ENCODE measurements at places on chromosomes 12 and 14.

DNA sequence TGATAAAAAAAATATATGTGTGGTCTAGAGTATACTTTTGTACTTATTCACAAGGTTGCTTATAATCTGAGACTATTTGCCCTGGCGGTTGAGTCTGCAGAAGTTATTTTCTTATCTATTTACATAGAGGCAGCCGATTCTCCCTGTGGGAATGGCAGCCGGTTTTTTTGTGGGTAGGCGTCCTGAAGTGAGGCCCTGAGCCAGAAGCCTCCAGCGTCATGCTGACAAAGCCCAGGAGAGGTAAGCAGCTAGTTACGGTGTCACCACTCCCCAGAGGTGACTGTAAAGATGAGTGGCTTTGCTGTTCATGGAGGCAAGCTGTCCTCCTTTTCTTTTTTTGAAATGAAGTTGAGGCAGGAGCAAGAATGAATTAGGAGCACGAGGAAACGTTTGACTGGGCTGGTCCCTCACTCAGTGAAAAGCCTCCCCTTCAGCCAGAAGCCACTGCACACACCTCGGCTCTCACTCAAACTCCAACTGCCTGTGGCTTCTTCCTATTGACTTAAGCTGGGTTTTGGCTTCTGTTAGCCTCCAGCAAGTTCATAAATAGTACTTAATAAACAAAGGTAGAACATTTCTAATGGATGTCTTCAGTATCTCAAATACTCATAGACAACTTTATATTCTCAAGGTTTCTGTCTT, 21.5 kb downstream of the PAX9 start:
- no peak for DNase-seq

- DNase-seq = no peak
Observed at GRCh38 chr12:27965411-27965810, 7.1 kb downstream of the PTHLH start.

DNA sequence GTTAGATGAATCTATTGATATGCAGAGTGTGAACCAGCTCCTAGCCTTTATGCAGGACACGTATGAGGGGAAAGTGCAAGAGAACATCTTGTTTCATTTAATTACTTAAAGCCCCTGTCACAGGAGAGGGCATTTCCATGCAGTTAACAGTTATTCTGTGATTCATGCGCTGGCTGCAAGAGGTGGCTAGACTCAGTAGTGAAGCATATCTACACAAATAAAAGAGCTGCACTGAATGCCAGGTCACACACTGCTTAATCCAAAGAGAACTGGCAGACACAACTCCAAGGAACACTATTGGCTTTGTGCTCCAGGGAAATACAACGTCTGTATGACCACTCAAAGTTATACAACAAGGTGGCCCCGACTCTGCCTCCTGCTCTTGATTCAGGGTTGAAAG, 394.1 kb downstream of the C12orf75 start:
- DNase-seq = no peak

GRCh38 chr12:93782853-93783252, 105.7 kb downstream of the CRADD start:
- DNase-seq = no peak

- DNase-seq = no peak
Observed at GRCh38 chr12:31834150-31834549, 105.3 kb upstream of the AMN1 start.

GRCh38 chr14:40119765-40120164, 687.5 kb upstream of the FBXO33 start:
- no peak for DNase-seq

- no peak for DNase-seq
Observed at GRCh38 chr12:113064395-113065125, 8.0 kb downstream of the DTX1 start.

DNA sequence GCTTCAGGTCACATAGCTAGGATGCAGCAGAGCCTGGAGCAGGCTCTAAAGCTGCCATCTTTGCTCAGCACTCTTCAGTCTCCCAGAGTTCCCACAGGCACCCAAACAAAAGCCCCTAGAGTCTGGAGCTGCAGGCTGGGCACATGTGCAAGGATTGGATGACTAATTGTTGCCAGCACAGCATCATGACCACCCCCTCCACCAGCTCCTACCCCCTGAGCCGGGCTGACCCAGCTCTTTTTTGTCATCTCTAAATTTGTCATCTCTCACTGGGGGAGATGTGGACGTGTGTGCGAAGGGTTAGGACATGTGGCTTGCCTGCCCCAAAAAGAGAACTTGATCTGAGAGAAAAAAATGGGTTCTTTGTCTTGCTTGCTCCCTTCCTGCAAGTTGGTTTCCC, 4.3 kb upstream of the MMP19 start:
- no peak for DNase-seq

GRCh38 chr14:68603533-68604360, 189.1 kb downstream of the ZFP36L1 start:
- DNase-seq = no peak

- DNase-seq = no peak
Observed at GRCh38 chr14:92626041-92626440, 112.5 kb downstream of the RIN3 start.

GRCh38 chr12:15011162-15011561, 38.3 kb downstream of the PDE6H start:
- peak; percentile 7 for DNase-seq

- peak; percentile 49 for DNase-seq
Observed at GRCh38 chr12:10052193-10052913, 21.9 kb downstream of the CLEC9A start.

DNA sequence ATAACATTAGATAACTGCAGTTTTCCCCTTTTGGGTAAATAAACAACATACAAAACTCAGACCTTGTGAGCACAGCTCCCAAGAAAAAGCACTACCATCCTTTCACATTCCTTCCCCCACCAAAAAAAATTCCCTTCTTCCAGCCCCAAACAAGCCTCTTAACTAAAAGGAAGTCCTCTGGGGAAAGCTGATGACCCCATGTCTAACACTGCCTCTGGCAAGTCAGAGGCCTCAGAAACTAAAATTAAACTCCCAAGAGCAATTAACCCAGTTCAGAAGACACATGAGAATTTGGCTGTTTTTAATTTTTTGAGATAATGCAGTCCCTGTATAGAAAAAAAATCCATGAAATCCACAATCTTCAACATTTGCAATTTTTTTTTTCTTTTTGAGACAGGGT, 127.7 kb downstream of the SPTSSA start:
- DNase-seq = no peak

Measured in erythroblast (primary cell).